Fibroblast of lung (primary cell): ENCODE measurements at places on chromosomes 12 and 14.
A peak's percentile ranks its signal among the peaks of the same experiment; 100 is the strongest.

GRCh38 chr12:12954356-12954755, 2.4 kb upstream of the GPRC5D start:
- peak; percentile 52 for DNase-seq

- DNase-seq, result no peak
Observed at GRCh38 chr14:100548939-100549338, 38.3 kb downstream of the BEGAIN start.

DNA sequence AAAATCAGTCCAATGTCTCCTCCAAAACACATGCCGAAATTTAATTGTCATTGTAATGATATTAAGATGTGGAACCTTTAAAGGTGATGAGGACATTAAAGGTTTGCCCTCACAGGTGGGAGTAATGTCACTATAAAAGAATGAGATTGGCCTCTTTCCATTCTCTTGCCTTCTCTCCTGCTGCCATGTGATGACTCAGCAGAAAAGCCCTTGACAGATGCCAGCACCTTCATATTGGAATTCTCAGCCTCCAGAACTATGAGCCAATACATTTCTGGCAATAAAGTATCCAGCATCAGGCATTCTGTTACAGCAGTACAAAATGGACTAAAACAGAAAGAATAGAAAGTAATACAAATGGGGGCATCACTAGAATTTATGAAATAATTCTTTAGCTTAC, 609.7 kb downstream of the SLC16A7 start:
- peak; percentile 76 for DNase-seq

DNA sequence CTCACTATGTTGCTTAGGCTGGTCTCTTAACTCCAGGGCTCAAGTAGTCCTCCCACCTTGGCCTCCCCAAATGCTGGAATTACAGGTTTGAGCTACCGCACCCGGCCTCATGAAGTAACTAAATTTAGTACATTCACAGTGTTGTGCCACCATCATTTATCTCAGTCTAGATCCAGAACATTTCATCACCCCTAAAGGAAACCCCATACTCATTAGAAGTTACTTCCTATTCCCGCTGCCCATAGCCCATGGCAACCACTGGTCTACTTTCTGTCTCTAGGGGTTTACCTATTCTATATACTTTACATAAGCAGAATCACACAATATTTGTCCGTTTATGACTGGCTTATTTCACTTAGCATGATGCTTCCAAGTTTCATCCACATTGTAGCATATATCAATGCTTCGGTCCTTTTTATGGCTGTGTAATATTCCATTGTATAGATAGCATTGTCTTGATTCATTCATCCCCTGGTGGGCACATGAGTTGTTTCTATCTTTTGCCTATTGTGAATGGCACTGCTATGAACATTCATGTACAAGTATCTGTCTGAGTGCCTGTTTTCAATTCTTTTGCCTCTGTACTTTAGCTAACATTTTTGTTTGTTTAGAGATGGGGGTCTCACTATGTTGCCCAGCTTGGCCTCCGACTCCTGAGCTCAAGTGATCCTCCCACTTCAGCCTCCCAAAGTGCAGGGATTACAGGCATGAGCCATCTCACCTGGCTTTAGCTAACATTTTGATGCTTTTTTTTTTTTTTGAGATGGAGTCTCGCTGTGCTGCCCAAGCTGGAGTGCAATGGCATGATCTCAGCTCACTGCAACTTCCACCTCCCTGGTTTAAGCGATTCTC, 10.2 kb upstream of the SH2B3 start:
- no peak for DNase-seq

GRCh38 chr12:31584782-31585181, 6.2 kb downstream of the DENND5B start:
- DNase-seq, result peak; percentile 4

DNA sequence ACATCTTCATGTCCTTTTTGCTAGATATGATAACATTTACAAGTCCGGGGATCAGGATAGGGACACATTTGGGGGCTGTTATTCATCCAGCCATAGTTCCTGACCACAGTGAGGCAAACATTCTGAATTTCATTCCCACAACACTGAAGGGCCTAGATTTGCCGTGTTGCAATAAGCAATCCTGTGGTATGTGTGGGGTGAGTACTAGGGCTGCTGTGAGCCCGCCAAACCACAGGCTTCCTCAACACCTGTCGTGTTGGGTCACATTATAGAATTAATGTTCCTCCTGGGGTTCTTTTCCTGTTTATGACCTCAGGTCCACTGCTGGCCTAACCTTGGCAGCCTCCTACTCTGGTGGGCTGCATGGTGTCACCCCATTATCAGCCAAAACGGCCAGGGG, 119.2 kb downstream of the TBC1D30 start:
- peak; percentile 81 for DNase-seq

- no peak for DNase-seq
Observed at GRCh38 chr14:30277268-30277667, 281.7 kb upstream of the G2E3 start.

GRCh38 chr14:50649691-50650090, 18.4 kb downstream of the SAV1 start:
- DNase-seq, result no peak

DNA sequence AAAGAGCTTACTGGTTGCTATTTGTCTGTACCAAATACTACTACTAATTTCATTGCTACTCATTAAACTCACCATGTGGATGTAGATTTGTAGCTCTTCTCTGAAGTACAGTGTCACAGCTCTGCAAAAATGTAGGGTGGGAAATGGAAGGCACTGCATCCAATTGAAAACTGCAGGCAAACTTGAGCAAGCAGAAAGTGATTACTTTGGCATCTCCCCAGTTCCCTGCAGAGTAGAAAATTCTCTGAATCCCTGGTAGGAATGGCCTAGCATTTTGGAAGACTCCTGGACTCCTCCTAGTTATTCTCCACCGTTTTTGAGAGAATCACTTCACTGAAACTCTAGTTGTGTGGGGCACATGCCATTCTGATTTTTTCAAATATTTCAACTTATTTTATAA, 239.1 kb downstream of the DIO2 start:
- DNase-seq, result no peak

- no peak for DNase-seq
Observed at GRCh38 chr14:103881268-103882201, 34.2 kb upstream of the PPP1R13B start.
